Caudate nucleus (tissue), 63 donors: ENCODE measurements at places on chromosomes 3 and 15.

DNA sequence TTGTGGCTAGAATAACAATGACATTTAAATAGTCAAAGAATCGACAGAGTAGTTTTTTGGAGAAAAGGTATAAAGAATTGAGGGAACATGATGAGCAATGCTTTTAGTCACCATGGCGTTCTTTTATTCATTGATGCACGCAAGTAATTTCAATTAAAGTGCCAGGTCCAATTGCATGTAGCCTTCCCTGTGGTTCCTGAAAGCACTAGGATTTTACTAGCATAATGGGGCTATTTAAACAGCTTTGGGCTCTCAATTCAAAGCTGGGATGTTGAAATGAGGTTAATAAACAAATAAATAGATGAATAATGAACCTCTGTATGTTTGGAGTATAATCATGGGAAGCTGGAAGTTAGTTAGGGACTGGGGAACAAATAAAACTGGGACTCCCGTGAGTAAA is 121.2 kb upstream of the GAP43 start:
- no peak for DNase-seq

DNA sequence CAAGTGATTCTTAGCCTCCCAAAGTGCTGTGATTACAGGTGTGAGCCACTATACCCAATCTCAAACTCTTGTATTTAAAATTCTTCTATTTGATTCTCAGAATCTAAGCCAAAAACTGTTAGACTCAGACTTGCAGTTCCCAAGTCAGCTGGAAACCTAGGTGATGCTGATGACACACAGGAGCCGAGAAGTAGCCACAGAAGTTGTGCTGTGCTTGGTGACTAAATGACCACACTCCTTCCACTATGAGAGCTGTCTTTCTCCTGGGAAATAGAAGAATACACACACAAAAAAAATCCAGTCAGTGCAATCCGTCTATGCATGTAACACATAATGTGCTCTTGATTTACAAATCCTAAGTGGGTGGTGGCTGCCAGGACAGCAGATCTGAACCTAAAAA is 33.9 kb downstream of the ILDR1 start:
- no peak for DNase-seq

DNA sequence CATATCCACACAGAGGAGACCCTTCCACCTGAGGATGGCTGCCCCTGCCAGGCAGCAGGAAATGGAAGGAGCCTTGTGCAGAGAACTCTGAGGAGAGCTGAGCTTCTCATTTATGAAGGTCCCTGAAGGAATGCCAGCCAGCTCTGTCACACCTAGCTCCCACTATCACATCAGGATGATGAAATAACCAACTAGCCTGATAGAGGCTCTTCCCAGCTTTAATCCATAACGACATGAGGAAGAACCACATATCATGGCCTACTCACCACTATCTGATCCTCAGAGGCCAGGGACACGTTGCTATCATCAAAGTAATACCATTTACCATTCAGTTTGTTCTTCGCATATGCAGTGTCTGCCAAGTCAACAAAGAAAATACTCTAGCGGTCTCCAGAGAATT is 1.5 kb upstream of the C3orf62 start:
- DNase-seq, result no peak

DNA sequence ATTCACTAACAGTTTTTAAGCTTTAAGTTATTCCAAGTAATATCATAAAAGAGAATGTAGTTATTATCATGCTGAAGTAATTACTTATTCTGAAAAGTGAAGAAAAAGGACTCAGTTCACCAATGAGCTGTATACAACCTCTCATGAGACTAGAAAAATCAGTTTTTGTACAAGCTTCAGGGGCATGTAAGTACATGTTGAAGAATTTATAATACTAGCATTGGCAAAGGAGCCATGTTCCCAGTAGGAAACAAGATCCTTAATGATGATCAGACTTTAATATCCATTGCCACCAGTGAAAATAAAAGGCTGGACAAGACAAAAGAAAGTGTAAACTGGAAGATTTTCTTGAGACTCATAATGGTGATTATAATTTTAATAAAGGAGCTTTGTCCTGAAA is 532.8 kb downstream of the PLOD2 start:
- DNase-seq, result no peak

DNA sequence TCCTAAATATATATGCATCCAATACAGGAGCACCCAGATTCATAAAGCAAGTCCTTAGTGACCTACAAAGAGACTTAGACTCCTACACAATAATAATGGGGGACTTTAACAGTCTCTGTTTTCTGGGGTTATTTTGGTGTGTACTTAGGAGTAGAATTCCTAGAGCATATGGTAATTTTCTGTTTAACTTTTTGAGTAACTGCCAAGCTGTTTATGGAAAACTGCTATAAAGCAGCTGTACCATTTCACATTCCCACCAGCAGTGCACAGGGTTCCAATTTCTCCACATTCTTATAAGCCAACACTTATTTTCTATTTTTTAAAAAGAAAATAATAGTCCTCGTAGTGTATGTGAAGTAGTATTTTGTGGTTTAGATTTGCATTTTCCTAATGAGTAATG is 68.9 kb downstream of the DOCK3 start:
- no peak for DNase-seq

GRCh38 chr3:58288011-58288728 is 17.9 kb upstream of the RPP14 start:
- no peak for DNase-seq

- no peak for DNase-seq
Observed at GRCh38 chr3:151879037-151879436, 5.6 kb downstream of the SUCNR1 start.

DNA sequence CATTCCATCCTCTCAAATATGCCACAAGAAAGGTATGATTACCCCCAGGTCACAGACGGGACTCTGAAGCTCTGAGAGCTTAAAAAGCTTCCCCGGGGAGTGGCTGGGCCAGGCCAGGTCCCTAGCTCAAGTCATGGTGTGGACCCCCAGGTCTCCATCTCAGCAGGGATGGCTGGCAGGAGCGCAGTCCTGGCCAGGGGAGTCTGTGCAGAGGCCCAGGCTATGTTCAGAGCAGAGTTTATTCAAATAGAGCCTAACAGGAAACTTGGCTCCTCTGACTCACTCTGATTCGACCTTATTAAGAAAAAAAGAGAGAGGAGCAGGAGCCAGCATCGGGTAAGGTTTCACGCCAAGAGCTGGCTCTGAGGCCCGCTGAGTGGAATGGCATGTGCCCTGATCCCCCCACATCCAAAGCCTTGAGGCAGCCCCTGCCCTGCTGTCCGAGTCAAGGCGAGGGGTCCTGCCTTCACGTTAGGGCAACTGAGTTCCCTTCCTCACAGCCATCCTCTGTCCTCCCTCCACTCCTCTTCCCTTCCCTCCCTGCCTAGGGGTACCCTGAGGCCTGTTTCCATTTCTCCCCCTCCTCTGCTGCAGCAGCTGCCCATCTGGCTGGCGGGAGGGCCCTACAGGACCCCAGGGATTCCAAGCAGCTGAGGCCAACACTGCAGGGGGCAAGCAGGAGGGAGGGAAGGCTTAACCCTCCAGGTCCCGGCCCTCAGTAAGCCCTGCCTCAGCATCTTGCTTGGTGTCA is 1.9 kb upstream of the LOXL1 start:
- no peak for DNase-seq

- DNase-seq, result no peak
Observed at GRCh38 chr3:195582947-195583346, 793 bp downstream of the APOD start.

GRCh38 chr15:90901175-90902039 is 1.7 kb upstream of the MAN2A2 start:
- DNase-seq, result no peak

GRCh38 chr3:24479816-24480215 is 14.8 kb downstream of the THRB start:
- DNase-seq, result no peak

DNA sequence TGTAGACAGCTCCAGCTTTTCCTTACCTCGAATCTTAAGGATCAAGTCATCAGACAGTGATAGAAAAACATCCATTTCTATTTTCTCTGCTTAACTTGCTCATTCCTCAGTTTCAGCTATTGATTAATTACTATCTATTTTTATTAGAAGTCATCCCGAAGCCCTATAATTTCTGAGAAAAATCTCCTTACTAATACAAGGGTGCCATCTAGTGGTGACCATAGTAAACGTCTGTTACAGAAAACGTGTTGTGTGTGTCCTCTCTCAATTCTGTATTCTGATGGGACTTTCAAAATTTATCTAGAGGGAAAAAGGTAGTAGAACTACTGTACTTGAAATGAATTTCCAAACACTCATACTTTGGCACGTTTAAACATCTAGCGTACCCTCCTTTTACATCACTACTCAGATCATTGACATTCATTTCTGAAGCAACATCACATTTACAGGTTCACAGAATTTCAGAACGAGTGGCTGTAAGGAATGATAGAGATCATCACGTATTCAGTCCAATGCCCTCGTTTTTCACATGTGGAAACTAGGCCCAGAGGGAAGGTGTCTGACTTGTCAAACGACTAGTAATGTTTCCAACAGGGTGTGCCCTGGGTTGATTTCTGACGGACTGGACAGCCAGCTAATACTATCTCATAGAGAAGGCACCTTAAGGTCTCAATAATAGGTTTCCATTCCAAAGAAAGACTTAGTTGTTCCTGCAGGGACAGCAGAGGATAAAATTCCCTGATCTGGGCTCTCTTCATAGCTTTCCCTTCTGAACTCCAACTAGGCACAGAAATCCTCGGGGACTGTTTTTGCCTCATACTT is 25.6 kb downstream of the HACD2 start:
- DNase-seq, result no peak

DNA sequence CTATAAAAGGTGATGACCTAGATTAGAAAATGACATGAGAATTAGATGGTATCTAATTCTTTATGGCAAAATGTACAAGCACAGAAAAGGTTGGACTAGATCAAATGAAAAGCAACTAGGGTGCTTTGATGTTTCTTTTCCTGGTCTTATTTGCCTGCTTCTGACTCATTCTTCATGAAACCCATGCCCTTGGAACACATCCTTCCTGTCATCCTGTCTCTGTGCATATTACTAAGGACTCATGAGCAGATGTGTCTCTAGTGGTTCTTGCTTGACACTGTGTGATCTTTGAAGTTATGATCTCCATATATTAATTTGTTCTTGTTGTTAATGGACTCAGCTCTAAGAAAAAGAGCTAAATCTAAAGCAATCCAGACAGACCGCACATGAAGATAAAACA is 314.0 kb downstream of the ERC2 start:
- DNase-seq, result no peak

- DNase-seq, result no peak
Observed at GRCh38 chr3:100468676-100469075, 23.7 kb upstream of the TMEM45A start.

DNA sequence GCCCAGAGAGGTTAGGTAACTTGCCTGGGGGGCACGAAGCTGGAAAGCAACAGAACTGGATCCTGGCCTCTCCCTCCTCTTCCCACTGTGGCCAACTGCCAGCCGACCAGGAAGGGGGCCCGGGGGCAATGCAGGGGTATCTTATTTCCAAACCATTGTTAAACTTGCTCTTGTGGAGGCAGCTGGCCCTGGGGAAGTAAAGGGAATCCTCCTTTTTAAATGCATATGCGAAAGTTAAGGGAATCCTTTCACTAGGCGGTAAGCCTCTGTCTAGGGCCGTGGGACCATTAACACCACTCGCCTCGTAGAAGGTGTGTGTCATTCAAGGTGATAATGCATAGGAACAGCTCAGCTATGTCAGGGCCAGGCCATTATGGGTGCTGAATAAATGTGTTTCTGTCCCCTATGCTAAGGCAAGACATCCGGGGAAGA is 68.6 kb downstream of the ST6GAL1 start:
- DNase-seq, result no peak

DNA sequence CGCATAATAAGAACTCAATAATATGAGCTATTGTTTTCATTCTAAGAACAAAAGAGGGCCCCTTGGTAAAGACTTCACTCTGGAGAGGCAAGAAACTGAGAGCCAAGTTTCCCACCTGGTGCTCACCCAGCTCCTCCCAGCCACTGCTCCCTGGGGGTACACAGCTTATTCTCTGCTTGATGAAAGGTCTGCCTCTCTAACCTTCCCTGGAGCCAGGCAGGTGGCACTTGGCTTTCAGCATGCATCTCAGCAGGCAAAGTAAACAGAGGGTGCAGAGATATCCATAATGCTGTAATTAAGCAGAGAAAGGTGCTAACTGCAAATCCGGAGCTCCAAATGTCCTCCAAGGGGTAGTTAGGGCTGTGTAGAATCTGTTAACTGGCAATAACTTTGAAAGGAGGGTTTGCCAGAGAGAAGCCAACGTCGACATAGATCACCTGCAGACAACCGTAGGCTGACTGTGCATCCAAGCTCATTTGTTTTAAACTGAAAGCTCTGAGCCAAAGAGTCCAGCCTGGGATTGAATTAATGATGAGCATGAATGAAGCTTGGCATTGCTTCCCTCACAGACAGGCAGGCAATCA is 159.6 kb upstream of the PROK2 start:
- no peak for DNase-seq

DNA sequence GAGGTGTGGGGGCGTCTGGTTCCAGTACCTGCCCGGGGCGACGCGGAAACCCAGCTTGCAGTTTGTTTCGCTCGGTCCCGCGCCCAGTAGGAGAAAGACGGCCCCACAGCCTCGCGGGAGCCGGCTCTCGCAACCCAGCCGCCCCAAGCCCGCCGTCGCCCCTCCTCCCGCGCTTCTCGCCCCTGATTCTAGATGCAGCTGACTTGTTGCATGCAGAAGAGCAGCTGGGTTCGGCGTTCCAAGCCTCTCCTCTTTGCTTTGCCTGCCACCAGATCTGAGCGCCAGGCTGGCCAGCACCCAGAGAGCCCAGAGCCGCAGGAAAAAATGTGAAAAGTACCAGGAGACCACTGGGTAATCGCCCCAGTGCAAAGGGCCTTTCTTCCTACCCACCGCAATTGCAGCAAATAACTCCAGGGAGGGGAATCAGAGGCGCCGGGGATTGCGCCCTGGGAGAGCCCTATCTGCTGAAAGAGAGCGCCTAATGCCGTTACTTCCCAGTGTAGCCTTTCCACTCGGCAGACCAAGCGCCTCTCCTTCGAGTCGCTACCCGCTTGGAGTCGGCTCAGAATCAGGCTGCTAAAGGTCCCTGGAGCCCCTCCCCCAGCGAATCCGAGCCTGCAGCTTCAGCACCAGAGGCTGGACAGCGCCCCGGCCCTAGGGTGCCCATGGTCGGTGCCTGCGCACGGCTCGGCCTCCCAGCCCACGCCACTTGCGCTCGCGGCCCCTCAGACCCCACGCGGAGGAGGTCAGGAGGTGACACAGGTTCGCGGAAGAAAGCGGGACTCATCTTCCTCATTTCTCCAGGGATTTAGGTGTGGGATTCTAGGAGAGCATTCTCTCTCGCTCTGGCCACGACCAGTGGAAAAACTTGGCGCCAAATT is 15.7 kb upstream of the AEN start:
- no peak for DNase-seq

DNA sequence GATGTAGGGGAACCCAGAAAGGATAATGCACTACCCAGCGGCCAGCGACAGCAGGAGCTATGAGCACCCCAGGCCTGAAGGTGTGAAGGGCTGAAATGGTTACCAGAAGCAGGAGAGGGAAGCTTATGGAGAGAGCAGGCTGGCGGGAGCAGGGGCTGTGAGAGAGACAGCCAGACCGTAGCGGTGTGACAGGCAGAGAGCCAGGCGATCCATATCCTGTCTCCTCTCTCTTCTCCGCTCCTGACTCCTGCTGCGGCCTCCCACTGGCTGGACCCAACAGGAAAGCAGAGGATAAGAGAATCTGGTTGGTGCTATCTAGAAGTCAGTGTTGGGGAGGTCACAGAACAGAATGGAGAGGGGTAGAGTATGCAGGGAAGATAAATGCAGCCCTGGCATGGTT is 49.9 kb downstream of the BTD start:
- no peak for DNase-seq
